Tibial artery (tissue), 4 donors: ENCODE measurements at places on chromosomes 12 and 14.

DNA sequence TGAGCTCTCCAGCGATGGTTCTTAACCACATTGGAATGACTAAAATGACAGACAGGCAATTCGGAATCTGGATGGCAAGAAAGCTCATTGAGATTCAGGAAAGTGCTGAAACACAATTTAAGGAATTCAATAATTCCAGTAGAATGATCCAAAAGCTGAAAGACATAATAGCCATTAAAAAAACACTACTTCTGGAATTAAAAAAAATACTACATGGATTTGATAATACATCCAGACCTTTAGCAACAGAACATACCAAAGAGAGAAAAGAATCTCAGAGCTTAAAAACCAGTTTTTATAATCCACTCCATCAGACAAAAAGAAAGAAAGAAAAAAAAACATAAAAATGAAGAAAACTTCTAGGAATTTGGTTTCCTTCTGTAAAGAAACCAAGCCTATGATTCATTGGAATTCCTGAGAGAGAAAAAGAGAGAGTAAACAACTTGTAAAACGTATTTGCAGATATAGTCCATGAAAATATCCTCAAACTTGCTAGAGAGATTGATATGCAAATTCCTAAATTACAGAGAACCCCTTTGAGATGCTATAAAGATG, 52.8 kb downstream of the SLCO1B1 start:
- DNase-seq: no peak

DNA sequence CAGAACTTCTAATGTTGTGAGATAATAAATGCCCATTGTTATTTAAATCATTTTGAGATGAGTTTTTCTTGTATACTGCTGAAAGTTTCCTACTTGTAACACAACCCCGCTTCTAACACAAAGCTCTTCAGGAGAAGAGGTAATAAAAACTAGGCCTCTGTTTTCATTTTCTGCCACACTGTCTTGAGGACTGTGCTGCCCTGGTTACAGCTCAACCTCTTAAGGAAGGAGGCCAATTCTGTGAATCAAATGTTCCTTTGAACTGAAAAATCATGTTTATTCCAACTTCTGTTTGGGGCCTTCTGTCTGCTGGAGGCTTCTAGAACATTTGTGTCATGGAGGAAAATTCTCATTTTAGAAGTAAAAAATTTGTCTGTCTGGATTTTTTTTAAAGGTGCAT, 100.3 kb downstream of the LRIG3 start:
- DNase-seq: no peak

DNA sequence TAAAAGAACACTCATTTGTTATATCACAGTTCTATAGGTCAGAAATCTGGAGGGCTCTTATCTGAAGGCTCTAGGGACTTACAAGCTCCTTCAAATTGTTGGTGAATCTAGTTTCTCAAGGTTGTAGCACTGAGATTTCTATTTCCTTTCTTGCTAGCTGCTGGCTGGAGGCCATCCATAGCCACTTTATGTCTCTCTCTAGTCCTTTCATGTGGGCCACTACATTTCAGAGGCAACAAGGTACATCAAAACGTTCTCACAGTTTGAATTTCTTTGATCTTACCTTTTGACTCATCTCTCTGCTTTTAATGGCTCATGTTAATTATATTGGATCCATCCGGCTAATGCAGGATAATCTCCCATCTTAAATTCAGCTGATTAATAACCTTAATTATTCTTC, 286.8 kb downstream of the DIO2 start:
- no peak for DNase-seq

- no peak for DNase-seq
These were observed 29.4 kb downstream of the SLC24A4 start for GRCh38 chr14:92352158-92352985.

- DNase-seq: no peak
These were observed 116.9 kb upstream of the PWP1 start for GRCh38 chr12:107568718-107569117.

DNA sequence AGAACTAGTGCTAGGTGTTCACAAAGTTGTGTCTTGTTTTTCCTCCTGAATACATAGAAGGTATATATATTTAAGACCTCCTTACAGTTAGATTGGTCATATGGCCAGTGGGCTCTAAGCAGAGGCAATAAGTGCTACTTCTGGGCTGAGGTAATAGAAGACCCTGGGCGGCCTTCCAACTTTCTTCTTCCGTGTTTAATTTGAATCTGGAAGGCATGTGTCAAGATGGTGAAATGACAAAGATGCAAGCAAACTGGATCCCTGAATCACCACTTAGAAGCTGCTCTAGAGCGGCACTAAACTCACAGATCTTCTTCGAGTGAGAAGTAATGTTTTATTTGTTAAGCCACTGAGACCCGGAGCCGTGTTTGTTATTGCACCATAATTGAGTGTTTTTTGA, 201.0 kb upstream of the GZMB start:
- no peak for DNase-seq

- no peak for DNase-seq
These were observed 27.6 kb upstream of the ARHGAP5 start for GRCh38 chr14:32049361-32050088.

- no peak for DNase-seq
These were observed 16.0 kb upstream of the RNASE10 start for GRCh38 chr14:20489093-20489994.

GRCh38 chr12:98635657-98636323, 8.8 kb downstream of the IKBIP start:
- no peak for DNase-seq

DNA sequence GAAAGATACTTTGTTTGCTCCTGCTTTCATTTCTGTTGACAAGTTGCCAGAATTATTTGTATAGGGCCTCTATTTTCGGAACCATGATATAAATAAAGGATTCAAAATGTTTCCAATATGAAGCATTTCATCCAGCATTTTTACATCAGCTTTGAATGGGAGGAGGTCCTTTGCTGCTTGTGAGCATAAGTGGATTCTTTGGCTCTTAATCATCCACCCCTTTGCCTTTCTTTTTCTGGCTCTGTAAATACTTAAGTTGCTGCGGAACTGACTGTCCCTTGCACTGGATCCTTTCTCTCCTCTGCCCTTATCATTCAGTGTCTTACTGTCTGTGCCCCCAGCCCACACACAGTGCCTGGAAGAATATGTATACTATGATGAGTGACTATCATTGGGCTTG, 357.3 kb upstream of the RGS6 start:
- DNase-seq: no peak

- DNase-seq: no peak
These were observed 25.1 kb downstream of the SPPL3 start for GRCh38 chr12:120879102-120879501.

DNA sequence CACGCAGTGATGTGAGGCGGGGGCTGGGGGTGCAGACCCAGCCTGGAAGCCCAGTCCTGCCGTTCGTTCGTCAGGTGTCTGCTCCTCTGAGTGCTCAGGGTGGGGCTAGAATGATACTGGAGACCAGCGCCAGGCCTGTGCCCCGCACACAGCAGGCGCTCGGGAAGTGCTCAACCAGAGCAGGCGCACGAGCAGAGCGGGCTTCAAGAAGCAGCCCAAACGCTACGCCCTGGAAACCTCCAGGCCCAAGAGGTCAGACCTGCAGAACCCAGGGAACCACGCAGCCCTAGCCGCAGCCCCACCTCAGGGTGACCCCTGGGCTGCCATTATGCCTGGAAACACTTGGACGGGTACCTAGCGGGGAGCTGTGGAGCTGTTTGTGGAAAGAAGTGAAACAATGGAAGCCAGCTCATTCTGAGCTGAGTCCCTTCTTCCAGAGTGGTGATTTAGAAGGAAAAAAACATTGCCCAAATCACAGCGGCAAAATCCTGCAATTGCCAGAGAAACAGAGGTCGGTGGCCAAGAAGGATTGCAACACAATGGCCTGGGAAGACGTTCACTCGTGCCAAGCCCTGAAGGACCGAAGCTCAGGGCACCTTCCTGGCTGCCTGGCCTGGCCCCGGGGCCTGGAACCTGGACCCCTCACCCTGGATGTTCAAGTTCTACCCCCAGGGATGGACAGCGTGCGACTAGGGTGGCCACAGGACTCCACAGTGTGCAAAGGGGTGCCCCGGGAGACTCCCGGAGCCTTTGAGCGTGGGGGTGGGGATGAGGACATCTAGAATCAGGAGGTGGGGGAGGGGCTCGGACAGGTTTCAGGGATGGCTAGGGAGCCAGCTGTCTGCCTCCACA, 40.4 kb upstream of the DIO3 start:
- DNase-seq: peak; percentile 71

DNA sequence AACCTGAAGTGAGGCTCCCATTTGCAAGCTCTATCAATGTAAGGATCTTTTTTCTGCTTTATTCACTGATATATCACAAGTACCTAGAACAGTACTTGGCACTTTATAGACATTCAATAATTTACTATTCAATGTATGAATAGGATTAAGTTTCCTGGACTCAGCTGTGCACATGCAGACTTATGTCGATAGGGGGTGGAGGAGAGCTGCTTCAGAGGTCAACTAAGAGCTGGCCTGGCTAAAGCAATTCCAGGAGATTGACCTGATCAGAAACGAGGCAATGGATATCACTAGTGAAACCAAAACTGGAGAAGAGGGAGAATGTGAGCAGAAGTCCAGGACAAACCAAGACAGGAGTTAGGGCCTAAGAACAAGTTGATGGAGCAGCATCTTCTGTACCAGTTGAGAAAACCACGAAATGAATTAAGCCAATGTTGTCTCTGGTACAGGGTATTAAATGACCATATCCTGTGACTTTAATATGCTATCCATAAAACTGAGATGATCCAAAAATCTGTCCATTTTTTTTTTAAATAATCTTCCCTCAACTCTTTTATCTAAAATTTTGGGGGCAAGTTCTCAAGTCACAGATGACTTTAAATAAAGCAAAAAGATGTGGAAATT, 169.2 kb downstream of the PIK3C2G start:
- DNase-seq: no peak

DNA sequence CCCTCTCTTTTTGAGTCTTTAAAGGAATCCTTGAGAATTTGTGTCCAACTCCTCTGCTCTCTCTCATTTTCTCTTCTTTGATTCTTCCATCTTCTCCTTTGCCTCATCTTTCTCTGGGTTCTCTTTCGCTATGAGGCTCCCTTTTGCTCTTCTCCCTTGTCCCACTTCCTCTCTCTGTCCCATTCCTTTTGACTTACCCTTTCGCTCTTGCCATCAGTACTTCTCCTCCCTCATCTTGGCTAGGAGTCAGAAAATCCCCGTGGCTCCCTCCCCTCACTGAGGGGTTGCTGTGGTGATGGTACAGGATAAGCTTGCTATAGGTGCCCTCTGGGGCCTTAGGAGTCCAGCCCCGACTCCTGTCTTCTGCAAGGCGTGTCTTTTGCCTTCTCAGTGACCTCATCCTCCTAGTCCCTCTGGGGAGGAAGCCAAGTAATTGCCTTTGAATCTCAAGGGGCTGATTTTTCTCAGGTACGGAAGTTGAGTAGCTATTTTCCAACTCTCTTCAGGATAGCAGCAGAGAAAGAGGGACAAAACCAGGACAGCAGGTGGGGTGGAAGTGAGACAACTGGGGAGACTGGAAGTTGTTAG, 6.4 kb downstream of the PDE1B start:
- DNase-seq: no peak

GRCh38 chr14:77033622-77034589, 5.4 kb upstream of the IRF2BPL start:
- DNase-seq: peak; percentile 93

DNA sequence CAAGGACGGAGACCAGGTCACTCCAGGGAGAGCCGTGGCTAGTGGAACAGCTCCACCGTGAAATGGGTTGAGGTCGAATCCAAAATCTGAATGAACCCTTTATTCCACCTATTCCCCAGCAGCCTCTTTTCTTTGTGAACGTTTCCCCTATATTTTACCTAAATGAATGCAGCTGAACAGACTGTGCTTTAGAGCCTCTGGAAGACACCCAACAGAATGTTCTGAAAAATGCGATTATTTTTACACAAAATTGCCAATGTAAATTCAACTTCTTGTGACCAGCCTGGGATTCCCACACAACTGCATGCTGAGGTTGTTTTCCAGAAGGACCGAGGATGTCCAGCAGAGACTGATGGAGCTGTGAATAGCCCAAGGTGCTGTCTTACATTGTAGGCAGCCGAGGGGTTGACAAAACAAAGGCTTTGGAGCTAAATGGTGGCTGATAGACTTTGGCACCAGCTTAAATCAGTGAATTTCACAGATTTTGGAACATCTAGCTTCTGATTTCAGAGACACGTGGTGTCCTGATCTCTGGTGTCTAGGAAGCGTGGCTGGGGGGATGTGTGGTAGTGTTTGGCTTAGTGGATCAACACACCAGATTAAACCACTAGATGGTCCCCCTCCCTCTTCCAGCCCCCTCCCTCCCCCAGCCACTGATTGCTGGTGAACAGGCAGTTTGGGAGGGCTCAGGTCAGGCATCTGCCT, 150.4 kb downstream of the ZNF664 start:
- DNase-seq: no peak

- no peak for DNase-seq
These were observed 2.1 kb downstream of the SIX6 start for GRCh38 chr14:60510951-60511599.

DNA sequence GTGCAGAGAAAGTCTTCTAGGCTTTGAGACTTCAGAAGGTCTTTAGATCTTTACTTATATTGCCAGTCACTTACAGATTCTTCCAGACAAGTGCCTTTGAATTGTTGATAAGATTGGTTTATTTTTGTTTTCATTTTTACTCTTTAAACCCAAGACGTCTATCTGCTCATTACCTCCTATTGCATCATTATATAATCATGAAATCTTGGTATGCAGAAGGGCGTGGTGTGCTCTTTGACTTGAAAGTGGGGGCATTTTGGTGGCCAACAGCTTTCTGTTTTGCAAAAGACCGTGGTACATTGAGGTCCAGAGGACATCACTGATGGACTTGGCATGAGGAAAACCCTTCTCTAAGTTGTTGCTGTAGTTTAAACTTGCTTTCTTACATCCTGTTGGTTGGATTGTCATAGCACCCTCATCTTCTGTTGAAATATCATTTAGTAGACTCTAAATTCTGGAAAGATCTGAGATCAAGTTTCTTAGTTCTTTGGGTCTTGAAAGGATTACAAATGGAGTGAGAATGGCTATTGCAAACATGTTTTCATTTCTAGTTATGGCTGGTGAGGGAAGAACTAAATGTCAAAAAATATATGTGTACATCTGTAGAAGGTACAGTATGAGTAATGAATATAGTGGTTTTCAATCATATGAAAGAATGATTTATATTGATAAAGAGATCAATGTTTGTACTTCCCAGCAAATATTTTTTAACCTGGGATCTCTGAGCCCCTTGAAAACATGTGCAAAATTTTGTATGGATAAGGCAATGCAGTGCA, 441.8 kb downstream of the NRXN3 start:
- DNase-seq: no peak

- DNase-seq: no peak
These were observed 26.6 kb downstream of the NRDE2 start for GRCh38 chr14:90305176-90305601.

DNA sequence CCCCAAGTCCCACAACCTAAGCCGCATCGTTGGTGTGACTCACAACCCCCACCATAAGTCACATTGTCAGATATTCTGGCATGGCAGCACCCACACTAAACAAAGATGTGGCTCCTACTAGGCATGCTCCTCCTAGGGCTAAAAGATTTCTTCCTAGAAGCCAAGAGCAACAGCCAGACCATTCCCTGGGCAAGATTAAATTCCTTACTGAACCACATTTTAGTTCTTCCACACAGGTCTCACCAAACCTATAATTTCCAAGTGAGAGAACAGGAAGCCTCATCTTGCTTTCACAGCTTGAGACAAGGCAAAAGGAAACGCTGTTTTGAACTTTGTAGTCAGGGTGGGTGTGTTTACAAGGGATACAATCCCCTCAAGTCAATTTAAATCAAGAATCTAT, 632.8 kb downstream of the DIO2 start:
- DNase-seq: no peak

- no peak for DNase-seq
These were observed 98.4 kb downstream of the APAF1 start for GRCh38 chr12:98743362-98743953.

GRCh38 chr14:75539162-75539560, 16.9 kb downstream of the BATF start:
- no peak for DNase-seq
